Stimulated activated CD8-positive, alpha-beta memory T cell treated with anti-CD3 and anti-CD28 coated beads, Interleukin-4, amount 100 ng/mL, for 1 hour (primary cell): ENCODE measurements at places on chromosomes 5 and 9.

DNA sequence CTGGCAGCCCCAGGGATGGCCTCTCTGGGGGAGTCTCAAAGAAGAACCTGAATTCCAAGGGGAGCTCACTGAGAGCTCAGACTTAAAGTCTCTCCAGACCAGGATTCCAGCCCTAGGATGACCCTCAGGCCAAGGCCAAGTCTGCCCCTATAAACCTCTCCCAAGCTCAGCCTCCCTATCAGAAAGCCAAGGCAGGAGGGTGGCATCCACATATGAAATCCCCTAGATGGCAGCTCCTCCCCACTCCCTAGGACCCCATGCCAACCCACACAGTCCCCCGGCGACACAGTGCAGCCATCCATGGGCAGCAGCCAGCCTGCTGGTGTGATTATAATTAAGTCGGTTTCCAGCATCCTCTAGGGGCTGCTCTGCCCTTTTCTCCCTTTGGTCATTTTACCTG lies 269.9 kb downstream of the CDK5RAP2 start:
- no peak for DNase-seq

- DNase-seq: no peak
Observed at GRCh38 chr9:79562749-79563386, 8.9 kb upstream of the TLE4 start.

- DNase-seq: no peak
Observed at GRCh38 chr5:58117542-58117941, 342.3 kb downstream of the PLK2 start.

DNA sequence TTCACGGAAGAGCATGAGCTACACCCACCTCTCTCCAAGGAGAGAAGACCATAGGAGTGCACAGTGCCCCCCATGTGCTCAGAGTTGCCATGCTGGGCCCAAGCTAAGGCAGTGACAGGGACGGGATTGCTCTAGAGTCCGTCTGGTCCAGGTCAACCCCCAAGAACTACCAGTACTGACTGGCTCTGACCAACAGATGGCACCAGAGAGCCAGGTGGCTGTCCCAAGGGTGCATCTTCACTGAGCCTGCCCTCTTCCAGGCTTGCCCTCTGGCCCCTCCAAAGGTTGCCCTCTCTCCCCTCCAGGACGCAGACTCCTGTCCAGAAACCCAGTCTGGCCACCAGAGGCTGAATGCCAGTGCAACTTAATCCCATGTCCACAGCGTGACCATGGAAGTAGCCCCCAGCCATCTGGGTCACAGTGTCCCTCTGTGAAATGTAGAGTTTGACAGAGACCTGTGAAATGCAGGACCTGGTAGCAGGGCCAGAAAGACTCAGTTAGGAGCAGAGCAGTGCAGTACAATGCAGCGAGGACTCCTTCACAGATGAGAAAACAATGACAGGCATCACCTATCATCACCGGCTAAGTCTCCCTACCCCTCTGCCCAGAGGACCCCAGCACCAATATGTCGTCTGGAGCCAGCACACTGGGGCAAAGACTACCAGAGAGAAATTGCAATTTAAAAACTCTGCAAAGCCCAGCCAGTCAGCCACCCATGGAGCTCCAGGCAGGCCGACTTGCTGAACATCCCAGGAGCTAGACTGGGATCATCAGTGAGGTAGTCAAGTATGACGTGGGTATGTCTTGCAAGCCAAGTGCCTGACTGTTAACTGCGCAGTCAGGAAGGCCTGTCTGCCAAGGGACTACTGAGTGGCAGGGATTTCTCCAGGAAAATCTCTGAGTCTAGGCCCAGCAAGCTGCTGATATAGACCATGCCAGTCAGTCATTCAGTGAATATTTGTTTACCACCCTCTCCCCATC lies 7.7 kb upstream of the SKP1 start:
- DNase-seq: peak; percentile 53

GRCh38 chr9:7570107-7570720 lies 229.4 kb downstream of the DMAC1 start:
- DNase-seq: peak; percentile 28

DNA sequence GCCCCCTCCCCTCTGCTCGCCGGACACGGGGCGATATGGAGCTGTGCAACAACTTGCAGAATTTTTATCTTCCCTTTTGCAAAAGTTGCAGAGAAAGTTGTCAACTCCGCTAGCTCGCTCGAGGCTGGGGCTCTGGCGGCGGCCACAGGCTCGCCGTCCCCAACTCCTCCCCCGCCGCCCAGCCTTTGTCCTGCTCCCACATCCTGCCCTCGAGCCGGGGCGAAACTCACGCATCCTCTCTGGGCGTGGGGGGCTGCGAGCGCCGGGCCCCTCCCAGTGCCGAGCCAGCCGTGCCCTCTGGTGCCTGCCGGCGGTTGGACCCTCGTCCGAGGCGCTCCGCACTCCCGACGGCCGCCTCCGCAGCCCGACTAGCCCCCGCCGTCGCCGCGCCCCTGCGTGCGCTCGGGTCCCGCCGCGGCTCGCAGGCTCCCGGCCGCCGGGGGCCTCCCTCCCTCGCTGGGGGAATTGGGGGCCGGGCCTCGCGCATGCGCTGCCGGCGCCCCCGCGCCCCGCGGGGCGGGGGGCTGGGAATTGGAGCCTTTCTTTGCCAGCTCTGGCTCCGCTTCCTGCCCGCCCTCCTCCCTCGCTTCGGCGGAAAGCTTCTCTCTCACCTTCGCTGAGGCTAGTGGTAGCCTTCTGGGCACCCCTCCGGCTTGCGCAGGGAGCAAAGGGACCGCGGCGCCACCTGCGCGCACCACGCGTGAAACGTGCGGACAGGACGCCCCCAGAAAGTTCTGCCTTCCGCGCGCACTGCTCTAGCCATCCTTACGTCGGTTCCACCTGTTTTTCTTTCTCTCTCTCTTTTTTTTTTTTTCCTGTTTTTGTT lies at the start of gene CCNJL:
Gene CCNJL (minus strand): TSS at position 431 of the 826 bp plus-strand sequence. CDS start 641 bp downstream, outside the sequence.
- DNase-seq: no peak

DNA sequence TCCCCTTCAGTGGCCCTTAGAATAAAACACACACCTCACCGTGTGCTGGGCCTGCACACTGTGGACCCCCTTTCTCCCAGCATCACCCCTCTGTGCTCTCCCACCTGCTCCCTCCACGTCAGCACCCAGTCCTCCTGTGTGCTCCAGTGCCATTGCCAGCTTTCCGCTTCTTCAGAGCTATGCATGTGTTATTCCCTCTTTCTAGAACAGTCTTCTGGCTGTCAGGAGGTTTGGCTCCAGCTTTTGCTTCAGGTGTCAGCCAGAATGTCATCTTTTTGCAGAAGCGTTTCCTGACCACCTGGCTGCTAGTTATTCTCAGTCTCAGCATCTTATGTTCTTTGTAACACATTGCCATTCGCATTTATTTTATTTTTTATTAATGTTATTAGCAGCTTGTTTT lies 119.7 kb downstream of the TLE4 start:
- DNase-seq: no peak
